Activated T-helper 1 cell treated with anti-CD3 and anti-CD28 coated beads, Interleukin-12 subunit alpha, Interleukin-12 subunit beta, Interleukin-2, Interleukin-4 antibody, amounts not matched to agents 30 ng/mL and 10 ng/mL and 1 ng/mL, durations not matched to agents 14 hours and 24 hours and 36 hours (primary cell): ENCODE measurements at places on chromosomes 16 and 17.

DNA sequence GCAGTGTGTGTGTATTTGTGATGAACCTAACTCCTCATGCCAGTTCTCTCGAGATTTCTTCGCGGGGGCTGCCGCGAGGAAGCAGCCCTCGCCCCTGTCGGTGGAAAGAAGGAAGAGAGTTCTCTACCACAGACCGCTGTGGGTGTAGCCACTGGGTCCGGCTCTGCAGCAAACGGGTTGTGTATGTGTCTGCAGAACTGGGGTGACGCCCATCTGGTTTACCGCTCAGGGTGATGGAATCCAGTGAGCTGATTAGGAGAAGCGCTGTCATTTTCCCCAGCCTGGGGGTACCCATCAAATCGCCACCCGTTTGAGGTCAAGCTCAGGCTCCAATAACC, 7.7 kb downstream of the CORO6 start:
- peak; percentile 71 for DNase-seq

GRCh38 chr17:65753348-65753747, 191.9 kb upstream of the AXIN2 start:
- DNase-seq: no peak

DNA sequence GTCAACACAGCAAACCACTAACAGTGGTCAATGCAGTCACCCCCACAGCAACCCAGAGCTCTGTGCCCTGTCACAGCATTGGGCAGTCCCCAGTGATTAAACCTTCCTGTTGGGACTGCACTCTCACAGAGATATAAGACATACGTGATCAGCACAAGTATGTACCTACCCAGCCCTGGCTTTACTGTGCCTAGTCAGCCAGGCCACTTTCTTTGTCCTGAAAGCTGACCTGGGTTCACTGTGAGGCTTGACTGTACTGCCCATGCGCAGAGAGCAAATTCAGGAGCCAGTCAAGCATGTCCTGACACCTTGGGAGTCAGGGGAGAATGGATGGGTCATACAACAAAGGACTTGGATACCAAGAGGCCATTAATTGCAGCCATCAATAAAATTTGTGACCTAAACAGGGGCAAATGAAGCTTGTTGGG, 10.9 kb upstream of the TMEM170A start:
- no peak for DNase-seq

- no peak for DNase-seq
Measured at GRCh38 chr17:77214743-77215142, 74.0 kb downstream of the SEC14L1 start.

DNA sequence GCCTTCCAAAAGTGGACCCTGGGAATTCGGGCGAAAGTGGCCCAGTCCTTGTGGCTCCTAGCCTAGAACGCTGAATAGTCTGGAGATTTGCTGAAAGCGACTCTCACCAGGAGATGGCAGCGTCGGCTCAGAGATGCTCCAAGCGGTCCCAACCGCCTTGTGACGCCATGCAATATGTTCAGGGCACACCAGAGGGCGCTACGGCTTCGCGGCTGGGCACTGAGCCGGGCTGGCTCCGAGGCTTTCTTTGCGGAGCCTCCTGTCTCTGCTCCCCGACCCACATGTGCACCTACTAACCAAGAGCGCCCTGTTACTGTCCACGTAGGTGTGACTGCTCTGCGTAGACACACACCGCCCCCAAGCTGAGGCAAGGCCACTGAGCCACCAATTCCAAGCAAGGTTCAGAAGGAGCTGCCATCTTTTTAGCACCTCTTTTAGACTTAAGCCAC, 36.9 kb downstream of the SYCE1L start:
- DNase-seq: peak; percentile 79

DNA sequence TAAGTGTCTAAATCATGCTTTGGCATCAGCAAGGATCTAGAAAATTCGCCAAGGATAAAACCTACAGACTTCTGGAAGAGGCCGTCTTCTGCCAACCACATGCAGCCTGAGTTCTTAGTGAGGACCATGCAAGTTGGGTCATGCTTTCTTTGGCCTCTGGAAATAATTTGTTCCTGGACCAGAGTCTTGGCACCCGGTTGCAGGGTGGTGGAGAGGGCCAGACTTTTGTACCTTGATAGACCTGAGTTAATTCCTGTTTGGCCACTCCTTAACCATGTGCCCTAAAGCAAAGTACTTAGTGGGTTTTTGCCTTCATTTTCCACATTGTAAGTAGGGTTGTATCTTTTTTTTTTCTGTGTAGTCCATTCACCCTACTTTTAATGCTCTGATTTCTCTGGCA, 283.4 kb upstream of the IRX5 start:
- no peak for DNase-seq

GRCh38 chr17:72985882-72986720, 106.4 kb downstream of the SLC39A11 start:
- peak; percentile 28 for DNase-seq
